ENCODE measurements at places on chromosomes 13 and 19.

GRCh38 chr19:49019242-49019932, 2.5 kb upstream of the LHB start:
- no peak for DNase-seq

DNA sequence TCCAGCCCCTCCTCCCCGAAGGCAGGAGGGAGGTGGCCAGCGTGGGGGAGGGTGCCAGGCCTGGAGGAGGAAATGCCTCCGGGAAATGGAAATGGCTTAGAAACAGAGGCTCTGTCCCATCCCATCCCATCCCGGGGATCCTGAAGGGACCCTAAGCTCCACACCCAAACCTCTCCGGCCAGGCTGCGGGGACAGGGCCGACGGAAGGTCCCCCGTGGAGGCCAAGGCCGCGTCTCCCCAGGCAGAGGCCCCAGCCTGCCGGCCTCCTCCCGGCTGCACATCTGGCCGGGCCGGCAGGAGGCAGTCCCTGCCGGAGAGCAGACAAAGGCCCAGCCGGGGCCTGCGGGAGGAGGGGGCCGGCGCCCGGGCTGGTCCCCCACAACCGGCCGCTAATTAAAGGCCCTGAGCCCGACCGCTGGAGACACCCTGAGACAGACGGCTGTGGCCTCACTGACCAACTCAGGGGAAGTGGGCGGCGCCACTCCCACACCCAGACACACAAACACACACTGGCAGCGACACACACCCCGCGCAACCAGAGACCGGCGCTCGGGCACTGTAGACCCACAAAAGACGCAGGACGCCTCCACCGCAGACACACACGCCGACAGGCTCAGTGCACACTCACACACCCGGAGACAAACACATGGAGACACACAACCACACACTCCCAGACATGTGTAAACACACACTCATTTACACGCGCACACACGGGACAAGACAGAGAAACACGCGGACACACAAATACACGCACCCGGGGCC, 1.1 kb downstream of the ADAMTS10 start:
- no peak for DNase-seq

DNA sequence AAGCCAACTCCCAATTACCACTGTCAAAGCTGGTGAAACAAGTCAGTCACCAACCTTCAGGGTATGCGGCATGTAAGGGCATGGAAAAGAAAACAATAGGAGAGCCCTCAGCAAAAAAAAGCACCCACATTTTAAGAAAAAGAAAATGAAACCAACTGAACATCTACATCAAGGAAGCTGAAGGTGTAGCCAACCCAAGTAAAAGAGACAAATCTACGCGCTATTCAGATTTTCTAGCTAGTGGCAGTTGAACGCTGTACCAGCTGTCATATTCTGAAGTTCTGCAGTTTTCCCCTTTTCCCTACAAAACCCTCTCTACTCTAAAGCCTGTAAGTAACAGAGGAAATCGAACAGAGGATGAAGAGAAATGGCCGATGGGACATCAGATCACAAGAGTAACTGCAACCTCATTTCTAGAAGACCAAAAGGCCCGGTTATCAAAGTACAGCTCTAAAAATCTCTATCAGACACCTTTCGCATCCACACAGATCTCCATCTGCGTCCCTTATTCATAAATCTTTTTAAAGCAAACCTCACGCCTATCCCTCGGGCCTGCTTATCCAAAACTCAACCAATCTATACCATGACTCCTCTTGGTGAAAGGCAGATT, 1.4 kb downstream of the MYCBP2 start:
- no peak for DNase-seq

DNA sequence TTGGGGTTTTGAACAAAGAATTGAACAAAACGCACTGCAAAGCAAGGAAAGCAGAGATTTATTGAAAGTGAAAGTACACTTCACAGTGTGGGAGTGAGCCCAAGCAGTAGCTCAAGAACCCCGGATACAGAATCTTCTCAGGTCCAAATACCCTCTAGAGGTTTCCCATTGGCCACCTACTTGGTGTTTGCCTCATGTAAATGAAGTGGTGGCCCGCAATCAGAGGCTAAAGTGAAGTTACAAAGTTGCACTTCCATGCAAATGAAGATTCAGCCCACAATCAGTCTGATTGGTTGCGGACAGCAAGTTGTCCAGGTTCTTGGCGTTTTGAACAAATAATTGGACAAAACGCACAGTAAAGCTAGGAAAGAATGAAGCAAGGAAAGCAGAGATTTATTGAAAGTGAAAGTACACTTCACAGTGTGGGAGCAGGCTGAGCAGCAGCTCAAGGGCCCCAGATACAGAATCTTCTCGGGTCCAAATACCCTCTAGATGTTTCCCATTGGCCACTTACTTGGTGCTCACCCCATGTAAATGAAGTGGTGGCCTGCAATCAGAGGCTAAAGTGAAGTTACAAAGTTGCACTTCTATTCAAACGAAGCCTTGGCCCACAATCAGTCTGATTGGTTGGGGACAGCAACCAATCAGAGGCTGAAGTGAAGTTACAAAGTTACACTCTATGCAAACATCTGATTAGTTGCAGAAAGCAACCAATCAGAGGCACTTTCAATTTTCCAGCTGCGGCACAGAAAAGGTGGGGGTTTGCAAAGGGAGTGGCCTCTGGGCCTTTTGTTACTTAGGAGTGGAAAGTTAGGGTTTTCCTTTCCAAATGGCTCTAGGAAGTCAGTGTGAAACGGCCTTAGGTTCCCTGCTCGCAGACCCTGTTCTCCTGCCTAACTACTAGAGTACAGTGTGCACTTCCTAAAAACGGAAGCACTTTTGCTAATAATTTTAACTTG, 4.8 kb upstream of the TM9SF2 start:
- peak; percentile 66 for DNase-seq

DNA sequence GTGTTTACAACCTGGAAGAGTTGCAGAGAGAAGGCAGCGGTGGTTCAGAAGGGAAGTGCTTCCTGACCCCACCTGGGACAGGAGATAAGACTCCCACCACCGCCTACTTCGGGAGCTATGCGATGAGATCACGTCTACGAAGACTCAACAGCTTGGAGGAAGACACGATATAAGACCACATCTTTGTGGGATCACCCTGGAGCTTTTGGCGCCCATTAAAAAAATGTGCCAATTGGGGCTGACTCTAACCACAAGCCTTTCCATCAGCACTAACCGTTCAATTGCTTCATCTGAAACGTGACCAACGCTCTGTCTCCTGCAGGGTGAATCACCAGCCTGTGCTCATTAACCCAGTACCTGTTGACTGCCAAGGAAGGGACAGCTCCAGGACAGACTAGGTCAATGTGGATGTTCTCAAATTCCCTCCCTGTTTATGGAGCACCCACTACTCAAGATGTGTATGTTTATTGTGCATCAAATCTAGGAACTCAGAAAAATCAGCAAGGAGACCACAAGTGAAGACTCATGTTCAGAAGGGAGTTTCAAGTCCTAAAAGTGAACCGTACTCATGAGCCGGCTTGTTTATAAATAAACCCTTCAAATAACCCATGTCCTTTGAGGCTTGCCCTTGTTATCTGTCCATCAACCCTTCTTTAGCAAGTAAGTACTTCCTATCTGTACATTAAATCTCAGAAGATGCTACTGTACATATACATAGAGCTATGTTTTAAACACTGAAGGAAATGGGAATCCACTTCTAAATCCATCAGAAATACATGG, 67.5 kb downstream of the LATS2 start:
- DNase-seq = peak; percentile 62

DNA sequence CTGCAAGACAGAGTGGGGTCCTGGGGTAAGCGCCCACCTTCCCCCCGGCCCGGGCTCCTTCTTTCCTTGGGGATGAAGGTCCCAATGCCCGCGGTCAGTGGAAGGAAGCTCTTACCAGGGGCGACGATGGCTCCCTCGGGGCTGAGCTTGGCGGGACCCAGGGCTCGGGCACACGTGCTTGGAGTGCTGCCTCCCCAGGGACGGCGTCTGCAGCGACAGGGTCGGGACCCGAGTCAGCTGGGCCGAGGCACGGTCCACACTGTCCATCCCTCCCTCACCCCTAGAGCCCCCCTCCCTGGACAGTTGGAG, 3.5 kb downstream of the JSRP1 start:
- no peak for DNase-seq

DNA sequence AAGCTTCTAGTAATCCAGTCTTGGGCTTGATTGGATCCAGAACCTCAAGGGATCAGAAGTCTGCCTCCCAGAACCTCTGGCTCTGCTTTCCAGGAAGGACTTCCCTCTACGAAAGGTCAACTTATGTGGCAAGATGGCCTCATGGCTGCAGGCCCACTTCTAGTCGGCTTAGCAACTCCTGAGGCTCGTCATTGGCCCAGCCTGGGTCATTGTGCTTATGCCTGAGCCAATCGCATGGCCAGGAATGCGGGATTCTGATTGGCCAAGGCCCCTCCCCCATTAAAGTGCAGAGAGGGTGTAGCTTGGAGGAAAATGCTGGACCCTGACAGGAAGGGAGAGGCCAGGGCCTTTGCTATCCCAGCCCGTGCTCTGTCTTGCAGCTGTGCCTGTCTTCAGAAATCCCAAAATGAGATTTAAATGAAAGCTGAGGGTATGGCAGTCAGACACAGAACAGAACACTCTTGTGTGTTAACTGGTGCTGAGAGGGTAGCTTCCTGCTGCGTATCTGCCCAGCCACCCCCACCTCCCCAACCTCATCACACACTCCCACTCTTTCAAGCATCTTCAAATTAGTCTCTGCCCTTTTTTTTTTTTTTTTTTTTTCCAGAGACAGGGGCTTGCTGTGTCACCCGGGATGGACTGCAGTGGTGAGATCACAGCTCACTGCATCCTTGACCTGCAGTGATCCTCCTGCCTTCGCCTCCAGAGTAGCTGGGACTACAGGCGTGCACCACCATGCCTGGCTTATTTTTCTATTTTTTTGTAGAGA, 5.5 kb upstream of the CCNE1 start:
- no peak for DNase-seq

DNA sequence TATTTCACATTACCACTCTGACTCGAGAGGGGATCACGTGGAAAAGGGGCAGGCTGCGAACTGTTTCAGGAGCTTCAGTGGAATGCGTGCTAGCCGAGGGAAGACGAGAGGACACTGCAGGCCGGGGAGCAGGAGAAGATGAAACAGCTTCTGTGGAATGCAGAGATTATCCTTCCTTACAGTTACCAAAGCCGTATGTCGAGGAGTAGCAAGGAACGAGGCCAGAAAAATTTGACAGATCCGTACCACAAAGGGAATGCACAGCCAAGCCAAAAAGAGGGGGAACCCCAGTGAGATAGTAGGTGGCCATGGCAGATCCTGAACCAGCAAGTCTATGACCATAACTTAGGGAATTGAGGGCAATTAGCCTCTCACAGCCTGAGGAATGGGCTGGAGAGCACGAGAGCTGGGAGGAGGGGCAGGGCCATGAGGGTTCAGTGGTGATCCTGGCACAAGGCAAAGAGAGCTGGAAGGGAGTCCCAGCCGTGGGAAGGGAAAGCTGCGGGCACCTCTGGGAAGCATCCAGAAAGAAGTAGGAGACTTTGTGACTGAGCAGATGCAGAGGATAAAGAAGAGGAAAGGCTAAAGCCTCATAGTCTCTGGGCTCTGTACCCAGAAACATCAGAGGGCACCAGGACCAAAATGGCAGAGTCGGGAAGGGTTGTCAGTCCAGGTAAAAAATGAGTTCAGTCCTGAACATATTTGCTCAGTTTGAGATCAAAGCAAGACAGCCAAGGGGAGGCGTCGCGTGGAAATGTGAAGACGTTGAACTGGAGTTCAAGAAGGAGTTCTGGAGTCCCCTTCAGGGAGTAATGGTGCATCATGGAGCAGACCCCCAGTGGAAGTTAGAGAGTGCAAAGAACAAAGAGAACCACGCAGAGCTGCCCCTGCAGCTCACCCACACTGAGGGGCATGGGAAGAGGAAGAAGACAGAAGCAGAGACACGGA, 5.1 kb downstream of the COL4A1 start:
- DNase-seq = no peak

- DNase-seq = no peak
Observed at GRCh38 chr13:52141299-52141698, 12.4 kb upstream of the NEK5 start.

DNA sequence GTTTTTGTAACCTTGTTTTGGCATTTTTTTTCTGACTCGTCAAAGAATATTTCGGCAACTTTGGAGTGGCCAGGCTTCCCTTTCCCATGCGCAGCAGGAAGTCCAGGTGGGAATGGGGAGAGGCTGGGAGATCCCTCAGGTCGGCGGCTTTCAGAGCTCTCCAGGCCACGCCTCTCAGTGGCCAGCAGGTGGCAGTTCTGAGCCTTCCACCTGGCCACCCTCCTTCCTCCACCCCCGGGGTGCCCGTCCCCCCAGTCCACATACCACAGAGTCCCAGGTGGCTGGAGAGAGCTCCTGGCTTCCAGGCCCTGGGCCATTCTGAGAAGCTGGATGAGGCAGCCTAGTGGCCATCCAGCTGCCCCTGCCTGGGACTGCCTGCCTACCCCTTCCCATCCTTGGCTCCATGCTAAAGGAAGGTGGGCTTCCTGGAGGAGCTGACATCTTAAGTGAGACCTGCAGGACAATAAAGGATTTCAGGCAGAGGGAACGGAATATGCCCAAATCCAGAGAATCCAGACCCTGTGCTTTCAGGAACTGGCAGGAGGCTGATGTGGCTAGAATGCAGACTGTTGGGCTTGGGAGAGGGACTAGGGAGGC, 46.3 kb downstream of the CCNE1 start:
- DNase-seq = no peak

GRCh38 chr19:38975861-38976271, 324 bp upstream of the FBXO17 start:
- DNase-seq = no peak

GRCh38 chr19:41606215-41606837, 20.5 kb downstream of the CEACAM4 start:
- DNase-seq = no peak

- DNase-seq = no peak
Observed at GRCh38 chr19:15015946-15016542, 33.2 kb upstream of the CASP14 start.

GRCh38 chr13:30744056-30744680, 8.8 kb downstream of the ALOX5AP start:
- DNase-seq = no peak

- peak; percentile 35 for DNase-seq
Observed at GRCh38 chr13:44237276-44237767, 136.3 kb upstream of the SERP2 start.

DNA sequence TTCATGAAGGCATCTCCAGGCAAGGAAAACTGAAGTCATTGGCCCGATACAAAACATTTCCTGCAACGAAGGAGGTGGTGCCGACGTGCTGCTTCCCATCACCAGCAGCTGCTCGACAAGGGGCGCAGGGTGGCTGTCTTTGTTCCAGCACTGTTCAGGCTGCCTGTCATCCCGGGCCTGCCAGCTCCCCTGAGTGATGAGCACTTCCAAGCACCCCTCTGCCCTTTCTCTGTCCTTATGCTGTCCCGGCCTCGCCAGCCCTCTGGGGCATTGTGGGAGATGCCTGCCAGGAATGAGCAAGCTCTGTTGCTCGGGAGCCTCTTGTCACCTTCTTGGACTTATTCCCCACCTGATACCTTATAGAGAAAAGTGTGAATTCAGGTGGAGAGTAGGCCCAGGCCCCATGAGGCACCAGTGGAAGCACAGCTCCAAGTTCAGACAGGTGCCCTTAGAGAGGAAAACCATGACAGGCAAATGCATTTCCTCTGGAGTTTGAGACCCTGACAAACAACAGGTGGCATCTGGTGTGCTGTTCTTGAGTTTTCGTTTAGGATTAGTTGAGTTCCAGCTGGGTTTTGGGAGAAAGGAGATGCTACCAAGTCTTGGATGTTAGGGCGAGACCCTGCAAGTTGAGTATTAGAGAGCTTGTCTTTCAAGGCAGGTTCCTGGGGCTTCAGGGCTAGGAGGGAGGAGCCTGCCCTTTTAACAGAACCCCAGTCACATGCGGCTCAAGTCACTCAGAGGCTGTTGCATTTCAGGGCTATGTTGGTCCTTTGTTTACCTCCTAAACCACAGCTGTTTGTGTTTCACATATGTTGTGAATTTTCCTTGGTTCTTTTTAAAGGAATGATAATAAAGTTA, 21.4 kb downstream of the BBC3 start:
- no peak for DNase-seq
